ENCODE measurements at places on chromosomes 13 and 19. TPM values are rescaled to one million over a fixed set of nuclear protein-coding genes. Genes with fewer than 3 reads are reported as not detected.
A peak's percentile ranks its signal among the peaks of the same experiment; 100 is the strongest.

GRCh38 chr13:40666933-40667621, 636 bp upstream of the FOXO1 start:
- DNase-seq: peak; percentile 51

DNA sequence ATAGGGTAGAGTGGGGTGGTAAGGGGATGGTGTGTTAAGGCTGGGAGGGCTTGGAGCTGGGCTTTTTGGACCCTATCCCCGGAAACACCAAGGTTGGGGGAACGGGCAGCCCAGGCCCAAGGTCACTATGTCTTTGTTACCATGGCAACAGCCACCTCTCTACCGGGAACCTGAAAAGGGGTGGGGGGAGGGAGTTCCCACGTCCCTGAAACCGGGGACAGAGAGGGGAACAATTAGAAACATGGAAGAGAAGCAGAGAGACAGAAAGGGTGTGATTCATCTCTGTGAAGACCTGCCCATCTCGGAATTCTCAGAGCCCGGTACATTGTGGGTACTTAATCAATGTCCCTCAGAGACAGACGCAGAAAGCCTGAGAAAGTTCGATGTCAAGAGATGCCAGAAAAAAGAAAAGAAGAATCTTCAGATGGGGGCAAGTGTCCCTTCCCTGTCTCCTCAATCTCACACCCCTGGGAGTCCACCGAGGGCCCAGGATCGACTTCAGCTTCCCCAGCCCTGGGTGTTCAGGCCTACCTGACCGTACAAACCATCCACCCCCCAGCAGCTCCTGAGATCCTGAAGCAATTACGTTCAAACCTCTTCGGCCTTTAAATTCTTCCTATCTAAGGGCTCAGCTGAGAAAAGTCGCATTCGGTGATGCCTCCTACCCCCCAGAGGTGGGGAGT, 6.8 kb upstream of the LRFN1 start:
- DNase-seq: no peak

DNA sequence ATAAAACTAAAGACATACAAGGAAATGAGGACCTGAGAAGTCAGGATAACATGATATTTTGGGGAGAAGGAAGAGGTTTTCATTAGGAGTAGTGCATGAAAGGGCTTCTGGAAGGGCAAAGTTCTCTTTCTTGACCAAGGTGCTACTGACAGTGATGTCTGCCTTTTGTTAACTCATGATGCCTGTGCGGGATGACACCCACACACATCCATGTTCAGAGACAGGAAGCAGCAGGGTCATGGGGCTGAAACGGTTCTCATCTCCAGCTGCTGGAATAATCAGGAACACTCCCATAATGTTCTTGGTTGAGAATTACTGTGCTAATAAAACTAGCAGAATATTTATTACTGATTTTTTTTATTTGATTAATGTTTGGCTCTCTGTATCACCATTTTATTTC, 29.1 kb downstream of the KCNC3 start:
- no peak for DNase-seq

- DNase-seq: no peak
Measured at GRCh38 chr13:31929031-31929770, 102.4 kb upstream of the FRY start.

DNA sequence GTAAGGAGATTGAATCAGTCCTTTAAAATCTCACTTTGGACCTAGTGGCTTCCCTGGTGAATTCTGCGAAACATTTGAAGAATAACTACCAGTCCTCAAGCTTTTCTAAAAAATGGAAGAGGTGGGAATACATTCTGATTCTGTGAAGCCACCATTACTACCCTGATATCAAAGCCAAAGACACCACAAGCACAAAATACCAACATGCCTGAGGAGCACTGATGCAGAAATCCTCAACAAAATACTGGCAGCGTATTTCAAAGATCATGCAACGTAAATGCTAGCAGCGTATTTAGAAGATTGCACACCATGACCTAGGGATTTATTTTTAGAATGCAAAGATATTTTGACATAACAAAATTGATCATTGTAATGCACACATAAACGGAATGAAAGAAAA, 14.4 kb downstream of the ATP4B start:
- DNase-seq: peak; percentile 78

GRCh38 chr19:52464798-52465470, 11.6 kb downstream of the ZNF578 start:
- DNase-seq: no peak

- DNase-seq: peak; percentile 62
Measured at GRCh38 chr19:32330213-32330857, 15.1 kb upstream of the ZNF507 start.

The ZNF728 gene
- 1.9 TPM for total RNA-seq

The THSD8 gene
- 3.2 TPM for total RNA-seq
